Mucosa of descending colon (tissue), 3 donors: ENCODE measurements at places on chromosomes 2 and 18. TPM values are rescaled to one million over a fixed set of nuclear protein-coding genes. Genes with fewer than 3 reads are reported as not detected.

DNA sequence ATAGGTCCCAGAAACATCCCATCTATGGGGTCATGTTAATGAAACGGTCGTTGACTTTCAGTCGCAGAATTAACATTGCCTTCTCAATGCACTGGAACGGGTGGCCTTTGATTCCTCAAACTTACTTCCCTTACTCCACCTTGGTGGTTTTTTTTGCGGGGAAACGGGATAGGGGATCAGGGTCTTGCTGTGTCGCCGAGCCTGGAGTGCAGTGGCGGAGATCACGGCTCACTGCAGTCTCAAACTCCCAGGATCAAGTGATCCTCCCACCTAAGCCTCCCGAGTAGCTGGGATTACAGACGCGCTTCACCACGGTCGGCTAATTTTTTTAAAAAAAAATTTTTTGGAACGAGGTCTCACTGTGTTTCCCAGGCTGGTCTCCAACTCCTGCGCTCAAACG, 754 bp downstream of the ATG16L1 start:
- DNase-seq, result no peak

DNA sequence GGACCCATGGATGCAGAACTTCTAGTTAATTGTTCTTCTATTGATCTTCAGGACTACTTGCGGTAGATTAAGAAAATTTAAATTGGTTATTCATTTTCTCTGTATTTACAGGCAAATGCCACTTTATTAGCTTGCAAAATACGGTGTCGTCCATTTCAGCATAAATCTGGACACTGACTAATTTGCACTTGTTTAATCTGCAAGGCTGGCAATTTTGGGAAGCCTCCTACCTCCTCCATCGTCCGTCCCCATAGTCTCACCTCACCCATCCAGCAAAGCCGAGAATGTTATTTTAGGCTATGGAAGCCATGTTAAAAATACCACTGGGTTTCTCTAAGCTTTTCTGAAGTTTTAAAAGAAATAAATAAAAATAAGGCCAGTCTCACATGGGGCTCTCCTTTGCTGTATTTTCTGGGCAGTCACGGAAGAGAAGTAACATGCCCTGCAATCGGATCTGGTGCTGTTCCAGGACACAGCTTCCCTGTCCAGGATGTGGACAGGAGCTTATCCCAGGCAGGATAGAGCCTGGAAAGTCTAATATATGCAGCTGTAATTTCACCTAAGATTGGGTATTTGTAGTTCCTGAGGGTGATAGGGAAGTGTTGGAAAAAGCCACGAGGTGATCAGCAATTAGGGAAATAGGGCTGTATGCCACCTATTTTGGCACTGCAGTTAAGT, 17.4 kb downstream of the TMEM178A start:
- DNase-seq, result no peak

DNA sequence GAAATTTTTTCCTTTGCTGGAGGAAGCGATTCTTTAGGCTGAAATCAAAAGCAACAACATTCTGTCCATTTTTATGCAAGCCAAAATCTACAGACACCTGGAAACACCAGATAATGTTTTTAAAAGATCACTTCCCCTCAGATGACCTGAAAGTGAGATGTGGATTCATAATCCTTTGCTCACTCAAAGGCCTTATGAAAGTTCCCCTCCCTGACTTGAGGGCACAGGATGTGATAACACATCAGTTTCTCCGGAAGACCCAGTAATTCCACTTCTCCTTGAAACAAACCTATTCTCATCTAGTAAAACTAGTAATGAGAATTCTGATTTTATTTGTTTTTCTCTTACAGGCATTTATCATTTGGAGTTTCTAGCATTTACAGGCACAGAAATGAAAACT, 218.3 kb upstream of the RND3 start:
- no peak for DNase-seq

DNA sequence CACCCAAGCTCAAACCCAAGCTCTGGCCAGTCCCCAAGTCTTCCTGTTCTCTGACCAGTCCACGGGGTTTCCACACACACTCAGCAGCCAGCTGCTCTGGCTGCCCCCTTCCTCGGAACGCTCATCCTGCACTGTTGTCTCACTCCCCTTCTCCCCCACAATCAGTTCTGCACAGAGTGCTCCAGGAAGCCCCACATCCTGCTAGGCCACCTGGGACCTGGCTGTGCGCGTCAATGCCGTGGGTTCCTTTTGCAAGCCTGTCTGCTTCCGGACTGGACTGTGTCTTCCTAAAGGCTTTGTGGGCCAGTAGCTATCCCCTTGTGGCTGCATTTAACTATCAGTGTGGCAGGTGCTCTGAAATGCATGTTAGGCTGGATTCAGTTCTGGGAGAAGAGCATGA, 605.0 kb upstream of the RAB6C start:
- DNase-seq, result no peak

Gene CGREF1
- total RNA-seq, result 1.9 TPM

Gene LONRF2
- total RNA-seq, result 0.41 TPM

GRCh38 chr2:198004173-198004572, 199.8 kb downstream of the PLCL1 start:
- no peak for DNase-seq

- no peak for DNase-seq
These were observed 115.5 kb upstream of the ITGA6 start for GRCh38 chr2:172311921-172312345.

- peak; percentile 73 for DNase-seq
These were observed 523 bp downstream of the KCTD1 start for GRCh38 chr18:26547646-26548414.

Gene NGEF
- total RNA-seq, result 38.0 TPM

DNA sequence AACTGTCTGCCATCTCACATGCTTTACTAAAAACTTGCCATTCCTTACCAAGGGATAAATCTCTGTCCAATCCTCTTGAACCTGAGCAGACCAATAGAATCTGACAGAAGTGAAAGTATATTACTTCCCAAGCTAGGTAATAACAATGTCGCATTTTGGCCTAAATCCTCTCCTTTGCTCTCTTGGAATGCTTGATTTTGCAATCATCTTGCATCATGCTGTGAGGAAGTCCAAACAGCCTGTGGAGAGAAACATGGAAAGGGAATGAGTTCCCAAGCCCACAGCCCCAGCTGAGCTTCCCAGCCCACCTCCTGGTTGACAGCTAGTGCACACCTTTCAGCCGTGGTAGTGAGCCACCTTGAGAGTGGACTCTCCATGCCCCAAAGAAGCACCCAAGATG, 540.6 kb downstream of the STK39 start:
- DNase-seq, result no peak

Gene DTNA
- 2.8 TPM for total RNA-seq

DNA sequence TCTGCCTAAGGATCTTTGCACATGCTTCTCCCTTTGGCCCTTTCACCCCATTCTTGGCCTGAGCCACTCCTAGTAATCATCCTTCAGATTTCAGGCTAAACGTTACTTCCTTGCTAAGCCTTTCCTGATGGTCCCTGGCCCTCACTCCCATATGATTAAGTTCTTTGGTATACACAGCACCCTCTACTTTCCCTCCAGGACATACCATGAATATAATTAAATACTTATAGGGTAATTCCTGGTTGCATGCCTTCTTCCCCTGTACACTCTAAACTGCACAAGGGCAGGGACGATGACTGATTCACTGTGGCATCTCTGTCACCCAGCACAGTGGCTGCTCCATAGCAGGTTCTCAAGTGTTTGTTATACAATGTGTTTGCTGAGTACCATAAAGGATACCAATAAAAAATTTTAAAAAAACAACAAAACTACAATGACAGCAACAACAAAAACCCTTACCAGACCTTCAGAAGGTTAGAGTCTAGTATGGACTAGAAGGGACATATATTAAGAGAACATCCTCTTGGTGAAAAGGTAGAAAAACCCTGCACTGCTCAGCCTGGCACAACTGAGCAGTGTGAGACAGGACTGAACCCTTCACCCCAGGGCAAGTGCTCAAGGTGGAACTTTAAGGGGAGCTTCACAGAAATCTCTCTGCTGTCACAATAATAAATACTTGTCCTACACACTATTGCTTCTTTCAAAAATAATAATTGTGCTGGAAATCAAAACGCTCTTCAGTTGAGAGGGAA, 76.2 kb downstream of the AAK1 start:
- no peak for DNase-seq

Gene SLC8A1
- total RNA-seq, result 164 TPM

DNA sequence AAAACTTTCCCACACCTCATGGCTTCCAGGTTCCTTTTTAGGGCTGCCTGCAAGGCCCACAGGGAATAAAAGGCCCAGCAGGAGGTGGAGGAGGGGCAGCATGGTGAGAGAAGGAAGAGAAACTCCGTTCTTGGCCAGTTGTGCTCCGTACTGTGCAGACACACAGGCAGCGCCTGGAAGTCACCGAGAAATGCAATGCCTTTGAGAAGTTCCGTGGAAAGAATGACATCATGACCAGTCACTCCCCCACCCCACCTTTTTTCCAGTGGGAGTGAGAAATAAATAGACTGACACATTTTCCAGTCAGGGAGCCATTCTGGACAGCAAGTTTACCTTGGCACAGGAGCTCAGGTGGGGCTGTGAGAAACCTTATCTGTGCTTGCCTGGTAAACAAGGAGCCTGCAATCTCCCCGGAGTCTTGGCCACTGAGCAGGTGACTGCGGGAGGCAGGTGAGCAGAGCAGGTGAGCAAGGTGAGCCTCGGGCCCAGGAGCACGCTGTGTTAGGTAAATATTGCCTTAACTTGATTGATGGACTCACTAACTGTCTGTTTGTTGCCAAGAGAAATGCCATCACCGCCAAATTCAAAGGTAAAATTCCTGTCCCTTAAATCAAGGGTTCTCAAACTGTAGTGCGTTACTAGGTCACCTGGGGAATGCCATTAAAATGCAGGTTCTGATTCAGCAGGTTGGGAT, 13.5 kb upstream of the LBH start:
- DNase-seq, result peak; percentile 85

GRCh38 chr18:8522756-8523155, 86.5 kb upstream of the RAB12 start:
- DNase-seq, result no peak

DNA sequence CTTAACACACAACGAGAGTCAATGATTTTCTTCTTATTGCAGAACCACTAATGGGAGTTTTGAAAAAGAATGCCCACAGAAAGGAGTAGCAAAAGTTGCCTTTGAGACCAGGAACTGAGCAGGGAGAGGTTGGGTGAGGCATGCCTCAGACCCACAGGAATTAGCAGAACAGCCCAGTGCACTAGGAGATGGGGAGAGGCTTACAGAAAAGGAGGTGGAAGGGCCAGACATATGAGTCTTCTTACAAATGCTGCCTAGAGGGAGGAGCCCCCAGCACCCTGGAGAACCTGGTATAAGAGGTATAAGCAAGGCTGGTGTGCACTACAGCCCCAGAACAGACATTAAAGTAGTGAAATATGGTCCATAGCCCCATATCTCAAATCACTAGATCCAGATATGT, 162.0 kb downstream of the DTNA start:
- DNase-seq, result no peak

- no peak for DNase-seq
These were observed 48.5 kb downstream of the LPIN2 start for GRCh38 chr18:2964361-2965010.

- DNase-seq, result no peak
These were observed 101.0 kb downstream of the HS6ST1 start for GRCh38 chr2:128217671-128218070.

- no peak for DNase-seq
These were observed 105.0 kb upstream of the ALKAL2 start for GRCh38 chr2:392926-393280.
